ENCODE measurements at places on chromosomes 2 and 18.

- no peak for DNase-seq
These were observed 127.1 kb downstream of the TNS1 start for GRCh38 chr2:217875556-217876252.

- DNase-seq: no peak
These were observed 301.9 kb downstream of the ZNF407 start for GRCh38 chr18:74899554-74899953.

DNA sequence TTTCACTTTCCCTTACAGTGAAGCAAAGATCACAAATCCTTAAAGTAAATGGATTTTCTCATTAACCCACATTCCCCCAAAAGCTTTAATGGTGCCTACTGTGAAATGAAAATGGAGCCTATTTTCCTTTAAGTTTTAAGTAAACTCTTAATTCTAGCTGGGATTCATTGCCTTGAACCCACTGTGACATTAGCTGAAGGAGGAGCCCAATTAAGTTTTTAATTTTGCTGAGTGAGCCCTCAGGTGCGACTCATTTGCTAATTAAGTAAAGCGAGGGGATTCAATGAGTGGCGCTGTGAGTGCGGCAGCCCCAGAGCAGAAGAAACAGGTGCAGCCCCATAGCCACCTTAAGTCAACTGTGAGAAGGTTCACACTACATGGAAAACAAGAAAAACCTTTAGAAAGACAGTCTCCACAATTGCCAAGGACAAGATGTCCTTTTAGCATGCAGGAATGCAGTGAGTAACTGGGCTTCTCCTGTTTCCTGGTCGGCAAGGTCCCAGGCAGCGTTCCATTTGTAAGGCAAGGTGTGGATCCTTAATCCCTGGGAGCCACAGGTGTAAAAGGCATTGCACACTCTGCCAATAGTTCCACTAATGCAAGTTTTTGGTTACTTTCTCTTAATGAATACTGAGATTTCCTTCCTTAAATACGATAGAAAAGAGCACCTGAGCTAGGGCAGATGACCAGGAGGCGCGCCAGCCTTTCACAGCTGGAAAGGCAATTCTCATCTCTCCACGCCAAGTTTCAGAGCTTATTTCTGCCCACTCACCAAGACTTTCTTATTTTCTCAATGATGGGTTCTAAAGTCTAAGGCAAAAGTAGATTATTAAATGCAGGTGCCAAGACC is 87.7 kb downstream of the TMEM18 start:
- DNase-seq: no peak

- no peak for DNase-seq
These were observed 261.7 kb upstream of the SLC39A10 start for GRCh38 chr2:195395362-195395761.

DNA sequence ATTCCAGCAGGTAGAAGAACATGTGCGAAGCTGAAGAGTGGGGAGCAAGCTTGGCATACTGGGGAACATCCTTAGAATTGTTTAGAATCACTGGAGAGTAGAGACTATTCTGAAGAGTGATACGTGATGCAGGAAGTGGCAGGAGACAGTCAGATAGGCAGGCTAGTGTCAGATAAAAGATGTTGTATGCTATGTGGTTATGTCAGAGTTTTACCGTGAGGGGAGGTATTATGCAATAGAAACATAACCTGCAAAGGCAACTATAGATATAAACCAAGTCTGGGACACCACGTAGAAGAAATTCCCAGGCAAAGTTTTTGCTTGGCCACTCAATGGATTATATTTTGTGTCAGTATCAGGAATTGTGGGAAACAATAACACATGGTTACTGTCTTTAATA is 62.0 kb upstream of the ZSWIM2 start:
- DNase-seq: no peak

- DNase-seq: no peak
These were observed 40.6 kb upstream of the SNED1 start for GRCh38 chr2:240957656-240958365.

DNA sequence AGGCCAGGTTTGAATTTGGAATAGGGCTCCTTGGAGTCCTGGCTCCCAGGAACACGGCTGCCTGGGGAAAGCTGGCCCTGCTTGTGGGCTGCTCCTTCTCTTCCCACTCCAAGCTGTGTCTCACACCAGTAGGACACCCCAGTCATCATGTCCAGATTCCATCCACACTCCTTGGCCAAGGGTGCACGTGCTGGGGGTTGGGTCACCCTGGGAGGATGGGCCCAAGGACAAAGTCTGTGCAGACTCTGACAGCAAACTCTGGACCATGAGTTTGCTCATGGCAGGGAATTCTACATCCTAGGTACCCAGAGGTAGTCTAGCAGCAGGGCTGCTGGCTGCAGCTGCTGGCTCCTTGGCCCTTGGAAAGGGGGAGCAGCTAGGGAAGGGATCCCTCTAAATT is 102.4 kb upstream of the EPAS1 start:
- no peak for DNase-seq

DNA sequence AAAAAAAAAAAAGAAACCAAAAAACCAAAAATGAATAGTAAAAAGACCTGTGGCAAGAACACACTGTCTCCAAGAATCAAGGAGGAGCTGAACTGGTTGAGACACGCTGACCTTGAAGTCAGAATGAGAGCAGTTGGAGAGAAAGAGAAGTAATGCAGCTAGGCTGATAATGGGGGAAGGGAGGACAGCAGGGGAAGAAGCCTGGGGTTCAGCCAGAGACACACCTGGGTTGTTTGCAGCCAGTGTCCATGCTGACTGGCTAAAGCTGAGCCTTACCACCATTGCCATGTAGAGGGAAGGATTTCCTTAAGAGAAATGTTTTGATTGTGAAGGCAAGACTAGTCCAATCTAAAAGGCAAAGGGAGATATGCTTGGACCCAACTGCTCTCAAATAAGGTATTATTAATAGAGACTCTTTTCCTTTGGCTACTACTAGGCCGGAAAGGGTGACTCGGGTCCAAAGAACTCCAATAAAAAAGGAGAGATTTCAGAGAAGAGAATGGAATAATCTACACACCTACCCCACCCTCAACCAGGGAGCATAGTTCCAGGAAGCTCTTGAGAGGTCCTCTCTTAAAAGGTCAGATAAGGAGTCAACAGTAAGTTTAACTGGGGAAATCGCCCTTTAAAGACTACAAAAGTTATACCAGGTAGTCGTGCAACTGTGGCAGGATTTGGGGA is 25.2 kb upstream of the REL start:
- DNase-seq: no peak

DNA sequence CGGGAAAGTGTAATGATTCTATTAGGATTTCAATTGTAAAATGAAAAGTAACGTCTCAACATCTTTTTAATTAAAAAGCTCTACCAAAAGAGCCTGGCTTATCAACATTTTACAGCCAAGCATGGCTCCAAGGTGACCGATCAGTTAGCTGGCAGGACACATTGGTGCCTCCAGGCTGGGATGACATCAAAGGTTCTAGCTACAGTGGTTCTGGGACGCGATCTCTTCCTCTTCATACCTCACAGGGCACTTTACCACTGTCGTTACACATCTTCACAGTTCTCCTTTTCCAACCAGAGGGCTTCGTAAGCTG is 693 bp downstream of the ORC2 start:
- no peak for DNase-seq

DNA sequence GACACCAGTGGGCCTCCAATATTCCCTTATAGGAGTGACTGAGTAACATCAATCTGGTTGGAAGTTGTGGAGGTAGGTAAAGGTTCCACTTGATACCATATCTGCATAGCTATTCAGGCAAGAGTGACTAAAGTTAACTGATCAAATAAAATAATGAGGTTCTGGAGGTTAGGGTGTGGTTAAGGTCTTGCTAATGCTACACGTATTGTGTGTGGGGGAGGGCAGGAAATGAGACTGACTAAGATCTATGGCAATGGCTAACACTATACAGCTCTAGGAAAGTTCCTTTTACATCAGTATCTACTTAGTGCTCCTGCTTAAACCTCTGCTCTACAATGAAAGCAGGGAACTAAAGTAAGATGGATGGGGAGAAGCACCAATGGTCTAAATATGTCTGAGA is 149.1 kb upstream of the MGAT5 start:
- no peak for DNase-seq

DNA sequence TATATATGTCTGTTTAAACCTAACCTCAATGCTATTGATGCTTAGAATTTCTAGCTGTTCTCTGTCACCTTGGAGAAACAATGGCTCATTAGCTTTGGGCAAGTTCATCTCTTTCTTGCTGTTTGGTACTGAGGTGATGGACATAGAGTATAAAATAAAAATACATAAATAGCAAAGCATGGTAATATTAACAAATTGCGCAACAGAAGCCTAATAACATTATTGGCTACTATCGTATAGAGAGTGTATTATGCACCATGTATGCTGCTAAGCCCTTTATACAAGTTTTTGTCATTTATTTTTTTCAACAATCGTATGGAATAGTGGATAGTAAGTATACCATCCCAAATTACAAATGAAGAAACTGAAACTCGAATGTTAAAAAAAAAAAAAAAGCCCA is 100.1 kb downstream of the ICOS start:
- no peak for DNase-seq

GRCh38 chr2:108271691-108272253 is 16.9 kb upstream of the SULT1C2 start:
- DNase-seq: peak; percentile 76

DNA sequence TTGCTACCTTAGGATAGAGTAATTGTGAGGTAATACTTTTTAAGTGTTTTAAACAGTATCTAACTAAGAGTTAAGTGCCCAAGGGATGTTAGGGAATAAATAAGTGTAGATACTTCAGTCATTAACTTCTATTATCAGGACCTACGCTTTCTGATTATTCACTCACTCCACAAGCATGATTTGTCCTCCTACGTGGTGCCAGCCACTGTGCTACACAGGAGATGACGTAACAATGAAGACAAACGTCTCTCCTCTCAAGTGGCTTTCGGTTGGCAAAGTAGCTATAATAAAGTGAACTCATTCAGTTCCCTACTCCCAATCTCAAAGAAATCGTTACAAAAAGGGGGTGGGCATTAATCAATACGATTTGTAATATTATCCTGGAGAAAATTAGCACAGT is 100.9 kb upstream of the SETBP1 start:
- no peak for DNase-seq

- DNase-seq: no peak
These were observed 2.1 kb downstream of the ARID5A start for GRCh38 chr2:96538487-96539214.

DNA sequence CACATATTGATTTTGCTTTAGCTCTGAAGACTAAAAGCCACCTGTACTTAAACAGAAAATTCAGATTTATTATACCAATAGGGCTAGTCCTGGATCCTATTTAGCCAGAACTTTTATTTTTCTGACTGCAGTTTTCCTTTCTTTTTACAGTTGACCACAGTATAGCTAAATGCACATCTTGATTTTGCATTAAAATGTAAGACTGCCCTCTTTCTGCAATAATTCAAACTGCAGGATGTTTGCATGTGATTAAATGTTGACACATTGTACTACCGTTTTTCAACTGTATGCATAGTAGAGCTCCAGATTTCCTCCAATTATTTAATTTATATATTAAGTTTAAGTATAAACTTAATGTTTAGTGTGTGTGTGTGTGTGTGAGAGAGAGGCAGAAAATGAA is 1262.9 kb downstream of the SUCLG1 start:
- DNase-seq: peak; percentile 3

DNA sequence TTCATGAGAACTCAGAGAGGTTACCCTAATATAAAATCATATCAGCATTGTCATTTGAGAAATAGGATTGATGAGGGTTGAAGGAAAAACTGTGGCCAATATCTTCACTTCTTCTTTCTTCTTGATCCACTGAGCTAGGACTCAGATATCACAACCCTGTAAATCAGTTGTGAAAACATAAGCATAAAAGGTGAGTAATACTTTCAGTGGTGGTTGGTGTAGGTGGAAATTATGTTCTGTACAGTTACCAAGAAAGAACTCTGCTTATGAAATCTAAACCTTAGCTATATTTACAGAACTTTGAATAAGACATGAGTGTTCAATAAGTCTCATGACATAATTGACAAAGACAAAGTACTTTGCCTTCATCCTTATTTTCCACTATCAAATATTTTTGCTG is 56.3 kb downstream of the PAX3 start:
- DNase-seq: no peak

GRCh38 chr2:139386401-139386800 is 606.2 kb upstream of the NXPH2 start:
- DNase-seq: no peak

GRCh38 chr2:167196461-167197252 is 308.4 kb downstream of the XIRP2 start:
- DNase-seq: peak; percentile 32

GRCh38 chr2:13508671-13509070 is 791.9 kb downstream of the TRIB2 start:
- no peak for DNase-seq

DNA sequence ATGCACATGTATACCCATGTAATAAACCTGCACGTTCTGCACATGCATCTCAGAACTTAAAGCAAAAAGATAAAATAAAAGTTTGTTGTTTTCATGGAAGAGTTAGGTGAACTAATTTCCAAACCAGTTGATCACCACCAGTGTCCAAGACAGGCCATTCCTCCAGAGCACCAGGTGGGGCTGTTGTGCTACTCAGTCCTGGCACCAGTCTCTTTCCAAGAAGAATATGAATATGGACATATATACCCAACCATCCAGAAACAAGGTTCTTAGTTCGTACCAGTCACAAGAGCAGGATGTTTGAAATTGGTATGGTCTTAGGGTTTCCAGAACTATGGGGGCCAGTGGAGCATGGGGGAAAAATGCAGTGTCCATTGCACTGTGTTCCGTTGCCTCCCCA is 17.2 kb upstream of the TNP1 start:
- DNase-seq: no peak

DNA sequence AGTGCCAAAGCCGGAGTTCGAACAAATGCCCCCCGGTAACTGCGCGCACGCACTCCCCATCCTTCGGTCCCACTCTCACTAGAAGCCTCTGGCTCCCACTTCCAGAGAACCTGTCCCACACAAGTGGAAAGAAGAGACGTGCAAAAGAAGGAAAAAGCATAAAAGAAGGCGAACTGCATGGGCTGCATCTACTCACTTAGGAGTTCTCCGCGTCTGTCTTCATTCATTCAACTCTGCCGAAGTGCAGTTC is 312 bp downstream of the NR4A2 start:
- no peak for DNase-seq

Data from urothelium cell line (cell line).